ENCODE measurements at places on chromosomes 2 and 18.

DNA sequence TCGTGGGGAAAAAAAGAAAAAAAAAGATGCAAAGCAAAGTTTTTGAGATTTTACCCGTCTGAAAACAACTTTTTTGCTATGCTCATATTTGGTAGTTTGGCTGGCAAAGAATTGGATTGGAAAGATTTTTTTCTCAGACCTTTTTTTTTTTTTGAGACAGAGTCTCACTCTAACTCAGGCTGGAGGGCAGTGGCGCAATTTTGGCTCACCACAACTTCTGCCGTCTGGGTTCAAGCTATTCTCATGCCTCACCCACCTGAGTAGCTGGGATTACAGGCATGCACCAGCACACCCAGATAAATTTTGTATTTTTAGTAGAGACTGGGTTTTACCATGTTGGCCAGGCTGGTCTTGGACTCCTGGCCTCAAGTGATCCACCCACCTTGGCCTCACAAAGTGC lies 56.3 kb upstream of the TANC1 start:
- DNase-seq = no peak

DNA sequence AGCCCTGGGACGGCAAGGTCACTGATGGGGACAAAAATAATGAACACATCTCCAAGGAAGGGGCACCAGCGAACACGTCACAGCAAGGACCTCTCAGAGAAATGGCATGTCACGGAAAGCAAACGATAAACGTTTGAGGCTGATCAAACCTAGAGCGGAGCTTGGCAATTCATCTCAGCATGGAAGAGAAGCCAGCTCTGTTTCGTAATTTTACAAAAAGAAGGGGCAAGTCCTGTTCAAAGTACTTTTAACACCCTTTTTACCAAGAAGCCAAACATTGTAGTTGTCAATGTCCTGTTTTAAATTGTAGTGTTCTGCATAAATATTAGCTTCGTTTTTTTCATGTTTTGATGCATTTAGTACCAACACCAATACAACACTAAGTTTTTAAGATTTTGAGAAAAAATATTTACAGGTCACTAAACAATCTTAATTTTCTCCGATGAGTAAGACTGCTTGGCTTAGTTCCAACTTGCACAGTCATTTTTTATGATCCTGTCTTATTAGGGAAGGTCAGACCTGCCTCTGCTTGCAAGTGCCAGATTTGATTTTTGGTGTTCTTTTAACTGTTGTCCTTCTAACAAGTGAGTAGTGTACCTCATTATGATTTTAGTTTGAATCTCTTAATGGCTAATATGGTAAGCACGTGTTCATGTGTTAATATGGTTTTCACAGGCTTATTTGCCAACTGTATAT lies 818.5 kb upstream of the SALL3 start:
- no peak for DNase-seq

DNA sequence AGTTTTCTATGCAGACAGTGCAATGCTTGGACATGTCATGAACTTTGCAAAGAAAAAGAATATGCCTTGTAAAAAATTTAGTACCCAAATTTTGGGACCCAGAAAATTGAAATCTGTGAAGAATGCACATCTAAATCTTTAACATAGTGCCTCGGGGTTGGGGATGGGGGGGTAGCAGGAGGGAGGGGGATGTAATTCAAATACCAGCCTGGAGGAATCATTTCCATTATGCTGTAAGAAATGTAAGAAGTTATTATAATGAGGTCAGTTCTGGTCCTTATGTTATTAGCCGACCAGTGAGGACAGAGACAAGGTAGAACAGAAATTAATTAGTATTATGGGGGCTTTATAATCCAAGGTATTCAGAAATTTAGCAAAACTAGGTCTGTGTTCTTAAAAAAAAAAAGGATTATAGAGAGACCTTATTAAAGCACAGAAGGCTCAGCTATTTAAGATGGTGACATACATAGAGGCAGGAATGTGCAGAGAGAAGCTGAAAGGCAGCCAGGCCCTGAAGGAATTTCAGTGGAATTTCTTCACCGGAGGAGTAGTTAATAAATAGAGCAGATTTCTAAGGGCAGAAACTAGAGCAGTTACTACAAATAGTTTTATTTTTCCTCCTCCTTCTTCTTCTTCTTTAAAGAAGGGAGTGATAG lies 89.0 kb upstream of the RBMS1 start:
- DNase-seq = no peak

- DNase-seq = no peak
Observed at GRCh38 chr2:1681323-1682180, 62.8 kb downstream of the PXDN start.

- DNase-seq = no peak
Observed at GRCh38 chr2:127799926-127800325, 11.0 kb downstream of the WDR33 start.

DNA sequence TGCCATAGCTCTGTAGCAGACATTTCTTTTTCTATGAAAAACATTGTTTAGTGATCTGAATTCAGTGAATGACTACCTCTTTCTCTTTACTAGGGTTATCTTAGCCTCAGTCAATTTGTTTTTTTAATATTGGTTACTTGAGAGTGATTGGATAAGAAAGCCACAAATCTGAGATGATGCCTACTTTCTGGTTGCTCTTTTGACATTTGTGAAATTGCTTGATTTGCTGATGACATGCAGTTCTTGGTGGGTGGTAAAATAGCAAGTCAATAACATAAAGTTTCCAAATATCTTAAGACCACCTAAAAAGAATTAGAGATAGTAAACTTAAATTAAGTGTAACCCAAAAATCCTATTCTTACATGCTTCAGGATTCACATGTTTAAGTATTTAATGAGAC lies 199.5 kb upstream of the STON1 start:
- no peak for DNase-seq

All from posterior vena cava (tissue), 2 donors.